ENCODE measurements at places on chromosomes 3 and 15.

- DNase-seq: no peak
These were observed 43.5 kb upstream of the MEF2A start for GRCh38 chr15:99522288-99522687.

DNA sequence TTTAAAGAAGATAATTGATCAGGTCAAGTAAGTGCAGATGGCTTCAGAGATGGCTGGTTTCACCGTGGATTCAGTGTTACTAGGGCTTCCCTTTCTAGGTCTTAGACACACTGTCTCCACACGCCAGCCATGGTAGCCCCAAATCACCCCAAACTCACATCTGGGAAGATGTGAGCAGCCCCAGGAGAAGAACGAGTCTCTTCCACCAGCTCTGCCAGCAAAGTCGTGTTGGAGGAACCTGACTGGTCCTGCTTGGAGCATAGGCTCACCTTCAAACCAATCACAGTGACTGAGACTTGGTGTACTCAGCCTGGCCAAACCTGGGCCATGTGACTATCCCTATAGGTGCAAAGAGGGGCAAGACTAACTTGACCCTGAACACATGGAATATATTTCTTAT is 296.7 kb downstream of the RPLP1 start:
- no peak for DNase-seq

- no peak for DNase-seq
These were observed 15.8 kb downstream of the EFCC1 start for GRCh38 chr3:129016720-129017483.

DNA sequence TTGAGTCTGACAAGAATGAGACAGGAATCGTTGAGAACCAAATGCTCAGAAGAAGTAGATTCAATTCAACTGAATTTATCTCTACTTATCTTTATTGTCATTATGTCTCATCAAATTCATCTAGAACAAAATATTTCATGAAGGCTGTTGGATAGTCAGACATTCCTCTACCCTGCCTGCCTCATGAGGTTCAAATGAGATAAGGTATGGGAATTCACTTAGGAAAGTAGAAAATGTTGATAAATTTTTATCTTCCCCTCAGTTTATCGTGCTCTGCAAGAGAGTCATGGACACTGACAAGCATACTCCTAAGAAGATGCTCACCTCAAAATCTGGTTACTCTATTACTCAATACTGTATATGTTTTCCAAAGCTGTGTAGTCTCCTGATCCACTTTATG is 149.7 kb upstream of the CDIN1 start:
- no peak for DNase-seq

DNA sequence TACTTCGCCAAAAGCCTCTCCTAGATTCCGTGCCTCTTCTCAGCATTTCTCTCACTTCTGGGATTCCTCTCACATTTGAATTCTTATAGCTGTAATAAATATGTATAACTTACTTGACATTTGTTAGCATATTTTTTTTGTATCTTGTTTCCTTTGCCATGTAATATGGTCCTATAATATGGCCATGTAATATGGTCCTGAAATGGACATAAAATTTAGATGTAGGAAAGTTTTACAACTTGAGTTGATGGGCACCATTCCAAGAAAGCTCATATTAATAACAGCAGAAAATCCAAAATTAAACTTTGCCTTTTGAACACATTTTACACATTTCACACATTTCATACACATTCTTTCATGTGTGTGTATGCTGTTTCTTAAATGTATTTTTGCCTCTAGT is 480.6 kb downstream of the RBMS3 start:
- DNase-seq: no peak

- peak; percentile 63 for DNase-seq
These were observed 802.6 kb upstream of the ALCAM start for GRCh38 chr3:104564045-104564643.

- no peak for DNase-seq
These were observed 385.4 kb downstream of the MFSD1 start for GRCh38 chr3:159187232-159187631.

DNA sequence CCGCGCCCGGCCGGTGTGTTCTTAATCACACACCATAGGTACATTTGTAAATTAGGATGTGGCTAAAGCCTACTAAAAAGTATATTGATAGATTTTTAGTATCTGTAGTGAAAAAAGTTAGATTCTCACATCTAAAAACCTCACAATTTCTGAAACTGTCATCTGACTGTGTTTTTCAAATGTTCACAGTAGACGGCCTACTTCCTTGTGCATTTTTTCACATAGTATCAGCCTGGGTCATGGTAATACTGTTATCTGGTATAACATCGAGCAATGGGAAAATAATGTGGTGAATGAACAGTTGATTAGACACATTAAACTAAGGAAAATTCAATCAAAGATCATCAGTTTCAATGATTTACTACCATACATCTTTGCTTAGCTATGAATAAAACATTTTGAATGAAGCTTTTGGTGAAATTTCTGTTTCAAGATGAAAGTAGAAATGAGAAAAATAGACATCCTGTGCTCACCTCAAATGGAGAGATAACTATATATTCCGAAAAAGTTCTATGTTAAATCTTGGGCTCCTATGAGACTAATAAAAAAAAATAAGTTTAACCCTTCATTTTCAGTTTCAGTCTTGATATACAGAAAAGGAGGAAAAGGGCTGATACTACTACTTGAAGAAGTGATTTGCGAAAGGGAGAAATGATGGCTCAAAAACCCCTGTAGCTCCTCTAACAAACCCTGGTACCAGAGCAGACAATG is 262.7 kb downstream of the ZBTB20 start:
- DNase-seq: no peak

- DNase-seq: no peak
These were observed 5.2 kb upstream of the IMPG2 start for GRCh38 chr3:101325393-101326134.

DNA sequence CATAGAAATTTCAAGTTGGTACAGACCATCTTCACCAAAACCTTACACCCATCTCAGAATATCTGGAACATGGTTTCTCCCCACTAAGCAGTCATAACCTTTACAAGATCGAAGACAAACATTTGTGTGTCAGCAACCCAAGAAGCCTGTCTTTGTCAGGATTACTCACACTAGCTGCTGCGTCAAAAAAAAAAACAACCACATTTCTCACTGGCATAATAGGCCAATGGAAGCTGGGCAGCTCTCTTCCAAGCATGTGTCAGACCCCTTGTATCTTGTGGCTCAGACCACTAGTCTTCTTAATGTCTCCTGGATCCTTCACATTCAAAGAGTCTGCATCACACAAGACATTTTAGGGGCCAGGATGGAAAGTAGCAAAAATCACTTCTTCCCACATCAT is 266.9 kb upstream of the IGF1R start:
- DNase-seq: no peak

DNA sequence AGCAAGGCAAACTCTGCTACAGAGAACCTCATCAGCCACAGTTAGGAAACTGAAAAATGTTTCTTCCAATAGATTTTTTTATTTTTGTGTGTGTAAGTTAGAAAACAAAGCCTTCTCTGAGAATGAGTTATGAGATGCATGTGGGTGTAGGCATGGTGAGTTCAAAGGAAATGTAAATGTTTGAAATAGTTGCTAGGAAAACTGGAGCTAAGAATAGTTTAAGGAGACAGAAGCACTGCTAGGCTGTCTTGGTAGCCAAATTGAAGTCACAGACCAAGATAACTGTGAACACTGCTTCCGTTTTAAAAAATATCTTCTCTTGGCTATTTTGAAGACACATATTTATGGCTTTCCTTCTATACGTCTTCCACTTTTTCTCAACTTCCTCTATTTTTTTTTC is 1501.2 kb upstream of the CADM2 start:
- no peak for DNase-seq

DNA sequence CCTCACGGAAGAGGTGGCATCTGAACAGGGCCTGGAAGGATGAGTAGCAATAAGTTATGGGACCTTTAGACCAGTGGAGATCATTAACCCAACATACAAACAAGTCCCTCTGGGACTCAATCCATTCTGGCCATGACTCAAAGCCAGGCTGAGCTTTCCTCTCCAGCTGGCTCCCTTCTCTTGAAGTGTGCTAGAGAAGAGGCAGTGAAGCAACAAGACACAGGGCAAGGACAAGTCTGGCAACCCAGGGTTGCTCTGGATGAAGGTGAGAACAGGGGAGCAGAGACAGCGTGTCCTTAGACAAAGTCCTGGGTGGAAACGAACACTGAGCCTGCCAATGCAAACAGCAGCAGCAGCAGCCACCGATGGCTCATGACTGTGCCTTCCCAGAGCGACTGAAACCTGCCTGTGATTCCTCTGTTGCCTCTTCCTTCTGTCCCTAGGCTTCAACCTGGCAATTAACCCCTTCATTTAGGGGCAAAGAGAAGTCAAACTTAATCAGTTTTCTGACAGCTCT is 86.8 kb downstream of the BDH1 start:
- DNase-seq: no peak

DNA sequence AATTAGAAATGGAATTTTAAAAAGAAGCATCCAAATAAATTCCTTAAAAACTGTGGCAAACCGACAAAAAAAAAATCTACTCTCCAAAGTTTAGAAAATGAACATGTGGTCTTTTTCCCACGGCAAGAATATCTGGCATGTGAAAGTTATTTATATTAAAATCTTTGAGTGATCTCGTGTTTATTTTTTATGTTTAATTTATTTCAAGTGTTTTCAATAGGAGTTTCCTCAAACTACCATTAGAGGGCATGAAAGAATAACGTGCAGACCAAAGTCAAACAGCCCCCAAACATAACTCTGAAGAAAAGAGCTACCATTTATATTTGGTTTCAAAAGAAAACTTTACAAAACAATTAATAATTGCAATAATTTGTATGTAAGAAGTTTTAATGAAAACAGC is 286.4 kb downstream of the ZIC4 start:
- DNase-seq: no peak

DNA sequence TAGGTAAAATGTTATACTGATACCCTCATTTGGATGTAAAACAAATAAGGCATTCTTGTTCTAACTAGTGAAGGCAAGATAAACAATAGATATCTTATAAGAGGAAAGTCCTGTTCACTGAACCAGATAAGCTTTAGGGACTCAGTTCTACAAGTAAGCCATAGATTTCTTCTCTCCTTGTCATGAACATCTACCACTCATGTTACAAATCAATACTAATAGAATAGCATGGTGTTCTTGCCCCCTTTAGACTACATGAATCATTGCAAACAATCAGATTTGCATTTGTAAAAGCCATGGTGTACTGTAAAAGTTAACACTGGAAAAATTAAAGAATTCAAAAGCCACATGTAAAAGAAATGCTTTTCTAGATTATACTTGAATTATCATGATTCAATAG is 500.1 kb downstream of the NLGN1 start:
- DNase-seq: no peak

- DNase-seq: no peak
These were observed 68.4 kb upstream of the MFGE8 start for GRCh38 chr15:88981244-88982215.
